ENCODE measurements at places on chromosomes 5 and 9. TPM values are rescaled to one million over a fixed set of nuclear protein-coding genes. Genes with fewer than 3 reads are reported as not detected.

DNA sequence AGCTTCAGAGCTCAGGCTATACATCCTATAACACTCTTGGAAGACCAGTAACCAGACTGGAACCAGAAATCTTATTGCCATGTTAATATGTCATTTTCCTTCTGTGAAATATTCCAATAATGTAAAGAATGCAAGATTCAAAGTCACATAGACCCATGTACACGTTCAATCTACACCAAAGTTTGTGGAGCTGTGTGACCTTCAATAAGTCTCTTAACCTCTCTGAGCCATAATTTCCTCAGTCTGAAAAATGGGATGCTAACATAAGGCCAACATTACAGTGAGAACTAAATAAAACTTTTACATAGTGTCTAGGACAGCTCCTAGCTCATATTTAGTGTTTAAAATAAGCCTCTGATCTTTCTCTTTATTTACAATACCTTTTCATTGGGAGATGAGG, 70.4 kb downstream of the ARRDC3 start:
- peak; percentile 3 for DNase-seq

DNA sequence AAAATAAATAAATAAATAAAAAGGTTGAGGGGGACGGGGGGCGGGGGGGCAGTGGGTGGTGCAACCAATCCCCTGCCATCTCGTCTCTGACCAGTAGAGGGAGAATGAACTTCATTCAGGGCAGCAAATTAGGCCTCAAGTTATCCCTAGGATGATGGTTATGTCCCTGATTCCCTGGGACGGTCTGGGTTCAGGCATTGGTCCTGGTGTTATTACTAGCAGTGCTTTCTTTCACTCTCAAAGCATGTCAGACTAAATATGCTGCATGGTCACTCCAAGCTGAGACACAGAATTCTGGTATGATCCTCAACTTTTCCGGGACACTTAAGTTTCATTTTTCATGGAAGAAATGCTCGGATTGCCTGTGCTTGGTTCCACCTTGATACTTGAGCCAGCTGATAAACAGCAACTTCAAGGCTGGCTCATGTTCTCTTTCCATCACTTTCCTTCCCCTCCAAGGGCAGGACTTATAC, 59.4 kb downstream of the DAP start:
- DNase-seq = peak; percentile 72

DNA sequence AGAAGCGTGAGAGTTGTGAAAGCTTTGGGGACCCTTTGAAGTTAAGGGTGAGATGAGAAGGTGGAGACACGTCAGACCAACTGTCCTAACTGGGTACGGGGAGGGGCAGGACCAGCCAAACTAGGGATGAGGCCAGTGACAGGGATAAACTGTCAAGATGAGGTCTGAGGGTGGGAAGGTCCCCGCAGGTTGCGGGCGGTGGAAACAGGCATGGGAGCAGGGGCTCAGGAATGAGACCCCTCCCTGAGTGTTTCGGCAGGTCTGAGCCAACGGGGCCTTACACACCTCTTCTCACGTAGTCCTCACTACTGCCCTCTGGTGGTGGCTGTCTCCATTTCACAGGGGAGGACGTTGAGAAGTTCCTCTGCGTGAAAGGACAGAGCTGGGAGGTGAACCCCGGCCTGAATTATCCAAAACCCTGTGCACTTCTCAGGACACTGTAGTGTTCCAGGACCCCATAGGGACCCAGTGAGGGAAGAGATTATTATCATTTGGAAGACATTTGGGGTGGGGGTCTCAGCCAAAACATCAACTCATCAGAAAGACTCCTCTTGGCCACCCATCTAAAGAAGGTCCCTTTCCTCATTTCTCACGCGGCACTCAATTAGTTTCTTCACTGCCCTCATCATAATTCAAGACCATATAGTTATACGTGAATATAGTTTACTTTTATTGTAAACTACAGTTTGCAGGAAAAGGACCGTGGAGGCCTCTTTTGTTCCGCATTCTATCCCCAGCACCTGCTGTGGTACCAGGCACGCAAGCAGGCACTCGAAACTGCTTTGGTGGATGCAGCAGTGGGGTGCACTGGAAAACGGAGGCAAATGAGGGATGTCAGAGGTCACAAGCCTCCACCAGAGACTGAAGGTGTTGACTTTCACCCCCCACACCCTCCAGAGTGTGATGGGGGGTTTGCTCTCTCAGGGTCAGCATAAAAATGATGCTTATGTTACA, 21.7 kb upstream of the NANS start:
- DNase-seq = peak; percentile 84

GRCh38 chr5:14258840-14259239, 115.7 kb downstream of the TRIO start:
- peak; percentile 77 for DNase-seq

DNA sequence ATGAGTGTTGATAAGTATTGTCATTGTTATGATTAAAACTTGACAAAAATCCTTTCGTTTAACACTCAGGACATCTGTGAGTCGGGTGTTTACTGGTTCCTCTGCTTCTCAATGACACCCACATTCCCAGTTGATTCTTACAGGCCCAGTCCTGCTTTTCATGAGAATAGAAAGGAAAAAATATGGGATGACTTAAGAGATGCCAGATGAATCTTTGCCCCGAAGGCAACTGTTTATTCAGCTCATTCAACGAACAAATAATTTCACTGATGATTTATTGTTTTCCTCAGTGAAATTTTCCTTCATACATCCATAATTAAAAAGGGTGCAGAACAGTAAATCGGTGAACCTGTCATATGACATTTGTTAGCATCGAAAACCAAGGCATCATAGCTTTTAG, 452.4 kb upstream of the WWC1 start:
- DNase-seq = no peak

- no peak for DNase-seq
Observed at GRCh38 chr5:61496446-61496845, 164.4 kb downstream of the ZSWIM6 start.

GRCh38 chr9:121780177-121781040, 129.0 kb downstream of the DAB2IP start:
- no peak for DNase-seq

DNA sequence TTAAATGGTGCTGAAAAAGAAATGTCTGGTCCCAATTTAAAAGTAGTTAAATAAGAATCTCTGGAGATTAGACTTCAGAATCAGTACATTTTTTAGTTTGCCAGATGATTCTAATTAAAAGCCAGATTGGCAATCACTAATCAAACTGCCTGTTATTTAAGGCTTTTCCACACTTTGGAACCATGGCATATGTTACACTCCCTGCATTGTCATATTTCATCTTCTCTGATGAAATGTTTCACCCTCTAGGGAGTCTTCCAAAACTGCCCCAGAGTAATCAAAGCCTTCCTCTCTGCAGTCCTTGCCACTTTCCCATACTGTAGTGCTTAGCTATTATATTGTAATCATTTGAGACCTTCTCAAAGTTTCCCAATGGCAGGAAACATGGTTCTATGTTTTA, 17.5 kb upstream of the OR13C9 start:
- DNase-seq = no peak

DNA sequence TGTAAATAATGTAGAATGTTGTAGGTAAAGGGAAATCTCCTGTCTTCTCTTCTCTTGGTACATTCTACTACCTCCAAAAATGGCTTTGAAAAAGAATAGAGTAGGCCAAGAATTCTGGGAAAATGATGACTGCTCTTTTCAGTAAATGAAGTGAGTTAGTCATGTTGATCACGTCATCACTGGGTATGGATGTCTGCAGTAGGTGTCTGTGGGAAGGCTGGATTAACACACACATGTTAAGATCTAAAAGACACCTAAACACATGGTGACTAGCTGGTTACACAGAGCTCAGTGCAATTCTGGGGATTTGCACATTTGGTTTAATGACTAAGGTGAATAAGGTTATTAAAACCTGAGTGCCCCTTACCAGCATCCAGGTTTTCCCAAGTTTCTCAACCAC, 161.5 kb downstream of the CEP120 start:
- no peak for DNase-seq

GRCh38 chr9:99193466-99193821, 28.3 kb downstream of the ALG2 start:
- DNase-seq = no peak

DNA sequence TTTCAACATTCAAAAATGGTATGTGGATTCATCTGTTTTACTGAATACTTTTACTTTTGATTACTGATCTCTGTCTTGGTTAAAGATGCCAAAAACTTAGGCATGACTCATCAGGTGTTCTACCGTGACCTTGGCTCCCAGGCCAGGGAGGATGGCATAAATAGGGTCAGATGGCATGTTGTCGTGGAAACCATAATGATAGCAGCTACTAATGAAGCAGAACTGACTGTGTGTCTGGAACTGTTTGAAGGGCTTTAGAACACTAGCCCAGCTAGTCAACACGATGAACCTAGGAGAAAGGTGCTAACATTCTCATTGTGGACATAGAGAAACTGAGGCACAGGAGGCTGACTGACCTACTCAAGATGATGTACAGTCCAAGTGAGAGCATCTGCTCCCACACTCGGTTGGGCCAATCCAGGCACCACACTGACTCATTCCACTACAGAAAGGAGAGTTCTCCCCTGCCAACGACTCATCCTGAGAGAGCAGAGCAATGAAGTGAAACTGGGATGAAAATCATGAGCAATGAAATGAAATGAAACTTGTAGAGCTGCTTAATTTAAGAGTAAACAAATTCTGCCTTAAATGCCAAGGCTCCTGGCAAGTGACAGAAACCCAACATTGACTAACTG, 116.0 kb downstream of the TENT4A start:
- DNase-seq = no peak

DNA sequence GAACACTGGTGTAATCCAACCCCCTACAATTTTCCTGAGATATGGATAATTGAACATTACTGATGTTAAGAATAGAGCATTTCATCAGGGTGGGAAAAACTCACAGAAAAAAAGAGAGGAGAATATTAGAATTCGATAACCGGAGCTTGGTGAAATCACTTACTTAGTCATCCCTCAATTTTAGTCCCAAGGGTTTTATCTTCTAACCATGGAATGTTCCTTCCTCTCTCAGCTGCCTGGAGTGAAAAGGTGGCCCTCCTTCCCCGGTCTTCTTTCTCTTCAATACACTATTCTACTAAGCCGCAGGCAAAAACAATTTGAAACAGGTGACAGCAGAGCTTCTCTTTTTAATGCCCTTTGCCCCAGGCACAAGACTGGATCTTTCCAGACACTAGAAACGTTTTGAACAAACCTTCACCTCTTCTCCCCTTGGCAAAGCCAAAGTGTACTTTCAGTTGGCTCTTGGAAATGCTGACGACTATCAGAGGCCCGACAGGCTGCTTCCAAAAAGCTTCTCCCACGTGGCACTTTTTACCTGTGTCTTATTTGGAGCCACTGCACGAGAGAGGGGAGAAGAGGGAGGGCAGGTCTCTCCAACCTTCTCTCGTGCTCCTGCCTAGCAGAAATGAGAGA, 543.9 kb downstream of the TLE1 start:
- no peak for DNase-seq

- DNase-seq = peak; percentile 89
Observed at GRCh38 chr5:115377468-115378217, 81.2 kb upstream of the CCDC112 start.

DNA sequence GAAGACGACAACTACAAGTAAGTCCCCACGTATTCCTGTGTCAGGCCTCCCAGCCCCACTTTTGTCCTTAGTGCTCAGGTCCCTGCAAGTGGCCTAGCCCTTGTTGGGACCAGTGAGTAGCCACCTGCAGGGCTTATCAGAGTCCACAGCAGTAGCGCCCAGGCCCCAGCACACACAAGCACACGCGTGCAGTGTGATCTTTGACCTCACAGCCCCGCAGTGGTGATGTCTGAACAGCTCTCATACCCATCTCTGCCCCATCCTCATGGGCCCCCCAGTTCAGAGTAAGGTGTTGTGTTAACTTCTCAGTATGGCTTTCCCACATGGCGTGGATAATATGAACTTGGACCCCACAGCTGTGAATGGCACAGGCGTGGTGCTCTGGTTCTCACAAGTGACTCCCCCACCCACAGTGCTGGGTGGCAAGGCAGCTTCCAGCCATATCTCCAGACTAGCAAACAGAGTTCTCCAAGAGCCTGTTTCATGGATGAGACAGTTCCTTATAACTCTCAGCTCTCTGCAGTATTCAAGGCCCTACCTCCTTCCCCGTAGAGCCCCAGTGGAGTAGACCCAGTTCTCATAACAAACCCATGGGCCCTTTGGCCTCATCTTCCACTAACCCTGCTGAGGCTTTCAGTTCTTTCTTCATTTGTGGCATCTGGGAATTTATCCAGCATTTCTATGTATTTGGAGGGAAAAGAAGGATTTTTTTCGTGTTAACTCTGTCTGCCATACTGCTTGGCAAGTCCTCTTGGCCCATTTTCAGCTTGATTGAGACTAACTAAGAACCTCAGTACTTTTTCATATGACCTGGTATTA, 46.5 kb upstream of the ANGPTL2 start:
- no peak for DNase-seq

- no peak for DNase-seq
Observed at GRCh38 chr9:93859431-93860215, 95.5 kb downstream of the BARX1 start.

GRCh38 chr9:123053711-123054110, 20.2 kb downstream of the GPR21 start:
- DNase-seq = peak; percentile 28

DNA sequence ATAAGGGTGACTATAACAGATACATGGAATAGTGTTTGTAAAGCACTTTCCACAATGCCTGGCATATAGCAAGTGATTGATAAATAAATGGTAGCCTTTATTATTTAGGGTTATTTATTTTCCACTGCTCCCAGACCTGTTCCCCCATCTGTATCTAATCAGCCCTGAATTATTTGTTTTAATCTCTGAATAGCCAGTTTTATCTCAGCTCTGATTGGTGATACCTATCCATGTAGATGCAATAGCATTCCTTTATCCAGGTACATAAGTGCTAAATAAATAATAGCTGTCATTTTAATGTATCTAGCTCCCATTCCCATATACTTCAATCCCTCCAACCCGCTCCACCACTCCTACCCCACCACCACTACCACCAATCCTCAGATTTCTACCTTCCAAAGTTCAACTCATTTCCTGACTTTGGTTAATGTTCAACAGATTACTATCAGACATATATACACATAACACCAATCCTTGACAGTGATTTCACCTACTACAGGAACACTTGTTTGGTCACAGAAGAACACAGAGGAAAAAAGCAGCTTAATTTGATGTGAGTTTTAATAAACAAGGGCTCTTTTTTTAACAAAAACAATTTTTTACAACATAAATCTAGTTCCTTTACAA, 14.0 kb downstream of the PRKAA1 start:
- no peak for DNase-seq

Gene KIF27
- 1.3 TPM for total RNA-seq

Gene CCNJL
- 6.3 TPM for total RNA-seq

Gene GBGT1
- 27.8 TPM for total RNA-seq

Gene PRSS3
- total RNA-seq = 2.0 TPM

Gene PCDHGC5
- 0.40 TPM for total RNA-seq

Gene SMIM32
- not detected for total RNA-seq

Gene OR13J1
- not detected for total RNA-seq

Gene FOXD4
- total RNA-seq = 0.20 TPM

Gene SLC34A1
- not detected for total RNA-seq
